ENCODE measurements at places on chromosomes 11 and 22.

GRCh38 chr11:124759266-124760204 is 2.6 kb downstream of the ESAM start:
- no peak for DNase-seq

GRCh38 chr11:78659326-78660270 is 84.9 kb upstream of the NARS2 start:
- no peak for DNase-seq

DNA sequence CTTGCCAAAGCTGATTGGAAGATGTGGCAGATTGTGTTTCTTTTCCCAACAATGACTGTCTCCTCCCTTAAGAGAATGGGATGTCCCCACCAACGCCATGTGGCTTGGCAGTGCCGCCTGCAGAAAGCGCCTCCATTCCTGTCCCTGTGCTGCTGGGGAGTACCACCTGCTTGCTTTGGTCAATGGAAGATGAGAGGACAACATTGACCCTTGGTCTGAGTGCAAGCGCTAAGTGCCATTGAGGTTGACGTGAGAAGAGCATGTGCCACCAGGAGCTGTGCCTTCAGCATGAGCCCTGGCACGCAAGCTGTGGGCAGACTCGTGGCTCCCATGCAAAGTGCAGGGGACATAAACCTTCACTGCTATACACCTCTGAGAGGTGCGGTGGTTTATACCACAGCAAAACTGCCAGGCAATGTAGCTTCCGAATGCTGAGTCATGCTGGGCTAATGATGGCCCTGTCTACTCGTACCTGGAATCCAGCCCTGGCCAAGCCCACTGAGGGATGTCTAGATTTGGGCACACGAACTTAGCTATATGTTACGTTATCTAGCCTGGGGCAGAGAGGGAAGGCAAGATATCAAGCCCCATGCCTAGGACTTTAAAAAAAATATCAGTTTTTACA is 41.9 kb downstream of the MYEOV start:
- no peak for DNase-seq

GRCh38 chr22:46114518-46115387 is 35.6 kb upstream of the PPARA start:
- no peak for DNase-seq

DNA sequence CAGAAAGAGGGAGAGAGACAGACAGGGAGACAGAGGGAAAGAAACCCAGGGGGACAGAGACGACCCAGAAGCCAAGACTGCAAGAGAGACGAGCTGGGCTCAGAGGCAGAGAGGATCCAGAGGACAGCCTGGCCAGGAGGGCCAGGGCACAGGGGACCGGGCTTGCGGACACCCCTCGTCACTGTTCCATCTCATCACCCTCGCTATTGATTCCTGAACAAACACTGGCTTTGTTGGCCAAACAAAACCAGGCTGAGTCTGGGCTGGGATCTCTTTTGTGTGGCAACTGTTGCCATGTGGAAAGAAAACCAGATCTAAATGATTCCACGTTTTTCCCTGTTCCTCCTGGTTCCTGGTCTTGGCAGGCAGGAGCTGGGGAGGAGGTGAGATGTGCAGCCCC is 339.4 kb downstream of the MN1 start:
- no peak for DNase-seq

DNA sequence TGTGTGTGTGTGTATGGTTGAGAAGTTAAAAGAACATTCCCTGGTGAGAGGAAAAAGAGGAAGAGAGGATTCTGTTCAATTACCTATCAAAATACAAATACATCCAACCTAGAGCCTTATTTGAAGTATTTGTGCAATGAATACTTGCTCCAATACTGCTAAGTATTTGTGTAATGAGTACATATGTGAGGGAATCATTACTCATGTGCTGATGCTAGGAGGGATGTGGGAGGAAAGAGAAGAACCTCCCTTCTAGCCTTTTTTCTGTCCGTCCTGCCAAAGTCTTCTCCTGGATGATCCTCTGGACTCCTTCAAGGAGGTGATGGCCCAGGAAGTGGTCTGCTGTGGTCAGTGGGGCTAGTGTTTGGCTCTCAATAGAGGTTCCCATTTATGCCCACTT is 36.0 kb upstream of the ACCSL start:
- no peak for DNase-seq

Data from CD4-positive, alpha-beta T cell treated with Interleukin-10 for 1 hour (primary cell).